ENCODE measurements at places on chromosomes 4 and X.

DNA sequence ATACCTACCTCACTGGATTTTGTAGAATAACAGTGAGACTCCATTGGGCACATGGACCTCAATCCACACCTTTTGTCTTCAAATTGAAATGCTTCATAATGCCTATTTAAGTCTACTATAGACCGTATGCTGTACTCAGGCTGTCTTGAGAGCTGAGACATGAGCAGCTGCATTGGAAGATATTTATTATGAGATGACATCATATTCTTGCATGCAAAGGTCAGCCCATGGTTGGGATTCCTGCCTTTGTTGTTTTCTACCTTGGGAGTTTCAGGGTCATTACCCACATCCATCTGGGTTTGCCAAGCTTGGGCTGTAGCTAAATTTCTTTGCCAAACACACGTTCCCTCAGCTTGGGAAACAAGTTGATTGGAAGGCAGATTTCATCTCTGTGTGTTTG is 33.2 kb upstream of the MAMLD1 start:
- no peak for DNase-seq

DNA sequence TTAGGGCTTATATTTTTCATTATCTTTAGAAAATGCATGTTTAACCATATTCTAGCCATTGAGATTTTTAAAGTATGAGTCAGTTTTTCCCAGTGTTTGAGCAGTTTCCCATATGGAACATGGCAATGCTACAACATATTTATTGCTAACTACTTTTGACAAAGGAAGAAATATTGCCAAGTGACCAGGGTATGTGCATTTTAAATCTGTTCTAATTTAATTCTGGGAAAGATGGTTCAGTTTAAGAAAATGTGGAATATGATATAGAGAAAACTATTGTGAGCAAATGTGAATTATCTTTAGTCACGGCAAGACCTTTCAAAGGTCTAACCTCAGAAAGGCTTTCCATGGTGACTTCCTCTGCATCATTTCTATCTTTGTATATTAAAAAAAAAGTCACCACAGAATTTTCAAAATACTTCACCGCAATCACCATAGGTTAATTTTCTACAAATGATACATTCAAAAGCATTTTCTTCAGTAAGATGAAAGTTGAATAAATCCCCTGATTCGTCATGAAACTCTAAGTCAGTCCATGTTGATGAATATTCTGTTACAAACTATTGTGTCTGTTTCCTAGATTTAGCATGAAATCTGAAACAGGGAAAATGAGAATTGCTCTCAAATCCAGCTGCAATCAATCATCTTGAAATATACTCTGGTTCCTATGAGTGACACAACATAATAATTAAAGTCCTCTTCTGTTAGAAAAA is 2349.0 kb upstream of the TENM3 start:
- no peak for DNase-seq

DNA sequence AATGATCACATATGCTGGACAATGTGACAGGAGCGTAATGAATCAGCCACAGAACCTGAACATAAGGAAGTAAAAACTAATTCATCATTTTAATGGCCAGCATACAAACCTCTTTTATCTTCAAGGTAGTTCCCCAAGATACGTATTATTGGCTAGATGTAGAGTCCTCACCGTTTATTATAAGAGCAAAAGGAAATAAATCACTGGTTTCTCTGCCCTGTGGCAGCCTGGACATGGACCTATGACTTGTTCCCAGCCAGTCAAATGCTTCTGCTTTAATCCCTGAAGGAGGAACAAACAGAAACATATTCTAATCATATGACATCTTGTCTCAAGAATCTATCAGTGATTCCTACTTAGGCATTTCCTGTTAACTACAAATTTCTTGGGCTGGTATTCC is 86.8 kb upstream of the FAM241A start:
- DNase-seq: no peak

DNA sequence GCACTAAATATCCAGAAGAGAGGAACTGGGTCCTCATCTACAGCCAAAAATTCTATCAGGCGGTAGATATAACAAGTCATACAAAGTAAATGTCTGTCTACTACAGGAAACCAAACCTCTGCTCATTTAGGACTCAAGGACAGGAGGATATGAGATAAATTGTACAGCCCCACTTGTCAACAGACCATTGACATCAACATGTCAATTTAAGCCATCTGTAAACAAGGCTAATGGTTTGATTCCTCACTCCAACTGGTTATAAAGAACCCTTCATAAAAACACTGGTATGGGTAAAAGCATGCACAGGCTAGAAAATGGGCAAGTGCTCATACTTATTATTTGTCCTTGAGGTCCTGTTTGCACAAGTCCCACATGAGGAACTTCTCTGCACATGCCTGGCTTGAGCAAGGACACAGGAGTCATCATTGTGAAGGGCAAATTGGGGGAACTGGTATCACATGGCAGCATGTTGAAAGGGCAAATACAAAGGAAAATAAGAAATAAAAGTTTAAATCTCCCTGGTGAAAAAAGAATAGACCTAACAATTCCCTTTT is 13.2 kb downstream of the RTL8B start:
- DNase-seq: no peak

- DNase-seq: no peak
Measured at GRCh38 chr4:183860731-183861130, 44.4 kb upstream of the STOX2 start.

- DNase-seq: no peak
Measured at GRCh38 chr4:56857601-56858309, 36.3 kb upstream of the SPINK2 start.

- DNase-seq: no peak
Measured at GRCh38 chr4:164215113-164215741, 538.7 kb upstream of the SMIM31 start.

- DNase-seq: no peak
Measured at GRCh38 chr4:163548481-163549243, 54.2 kb downstream of the TMA16 start.

DNA sequence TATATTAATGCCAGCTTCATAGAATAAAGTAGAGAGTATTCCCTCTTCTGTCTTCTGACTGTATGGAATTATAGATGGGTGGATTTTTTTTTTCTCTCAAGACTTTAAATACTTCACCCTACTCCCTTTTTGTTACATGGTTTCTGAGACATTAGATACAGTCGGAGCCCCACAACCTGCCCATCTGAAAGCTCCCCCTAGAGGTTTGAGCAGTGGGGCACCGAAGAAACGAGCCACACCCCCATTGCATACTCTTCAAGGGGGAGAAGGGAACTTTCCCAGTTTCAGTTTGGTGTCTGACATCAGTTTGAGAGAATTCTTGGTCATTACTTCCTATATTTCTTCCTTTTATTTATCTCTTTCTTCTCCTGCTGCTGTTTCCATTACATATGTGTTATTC is 437.6 kb upstream of the AGA start:
- DNase-seq: no peak

GRCh38 chr4:163930086-163930485 is 435.6 kb downstream of the TMA16 start:
- DNase-seq: no peak
